ENCODE measurements at places on chromosomes 3 and 15. TPM values are rescaled to one million over a fixed set of nuclear protein-coding genes. Genes with fewer than 3 reads are reported as not detected.

GYG1 gene
- 172 TPM for total RNA-seq

ECE2 gene
- not detected for total RNA-seq

ALG1L2 gene
- total RNA-seq: not detected

NR2E3 gene
- total RNA-seq: 0.12 TPM

SPTSSB gene
- not detected for total RNA-seq

LHFPL4 gene
- not detected for total RNA-seq

BDH1 gene
- total RNA-seq: 144 TPM

LMCD1 gene
- total RNA-seq: 75.7 TPM

LPP gene
- total RNA-seq: 146 TPM

FILIP1L gene
- total RNA-seq: 19.4 TPM

ASB14 gene
- total RNA-seq: 1.9 TPM

PRR20G gene
- total RNA-seq: not detected

ITIH1 gene
- not detected for total RNA-seq

SLC2A2 gene
- not detected for total RNA-seq

ADCY5 gene
- total RNA-seq: 155 TPM

ITIH4 gene
- total RNA-seq: 6.9 TPM

RTP1 gene
- total RNA-seq: not detected

SYNPR gene
- 0.44 TPM for total RNA-seq

SQOR gene
- 18.4 TPM for total RNA-seq

OR5AC2 gene
- total RNA-seq: not detected

TMEM45A gene
- total RNA-seq: 1.1 TPM

NUP210 gene
- total RNA-seq: 7.2 TPM

GPR160 gene
- total RNA-seq: 0.87 TPM

TGM4 gene
- total RNA-seq: not detected

PCCB gene
- 98.0 TPM for total RNA-seq

SEMA3F gene
- total RNA-seq: 11.9 TPM

FANCD2OS gene
- not detected for total RNA-seq

SMC4 gene
- 20.9 TPM for total RNA-seq

PEX5L gene
- total RNA-seq: not detected

GPR149 gene
- not detected for total RNA-seq

ZMYND10 gene
- not detected for total RNA-seq

ST3GAL6 gene
- total RNA-seq: 52.7 TPM

COLQ gene
- total RNA-seq: 19.7 TPM

AGBL1 gene
- total RNA-seq: not detected

PLSCR2 gene
- total RNA-seq: not detected

GRM7 gene
- total RNA-seq: not detected

TUBGCP5 gene
- total RNA-seq: 13.3 TPM

ACTC1 gene
- 16,855 TPM for total RNA-seq

CLASP2 gene
- total RNA-seq: 79.5 TPM

LPCAT4 gene
- total RNA-seq: 22.8 TPM

WNT7A gene
- total RNA-seq: not detected

CELF6 gene
- 0.53 TPM for total RNA-seq

GNAI2 gene
- total RNA-seq: 170 TPM

LSM3 gene
- total RNA-seq: 12.4 TPM

TRAT1 gene
- total RNA-seq: not detected

MUC20 gene
- 4.4 TPM for total RNA-seq

BSN gene
- total RNA-seq: 0.28 TPM

Measured in heart right ventricle (tissue), 16 donors.